NCI-H1436 (cell line): ENCODE measurements at places on chromosomes 13 and 19.

DNA sequence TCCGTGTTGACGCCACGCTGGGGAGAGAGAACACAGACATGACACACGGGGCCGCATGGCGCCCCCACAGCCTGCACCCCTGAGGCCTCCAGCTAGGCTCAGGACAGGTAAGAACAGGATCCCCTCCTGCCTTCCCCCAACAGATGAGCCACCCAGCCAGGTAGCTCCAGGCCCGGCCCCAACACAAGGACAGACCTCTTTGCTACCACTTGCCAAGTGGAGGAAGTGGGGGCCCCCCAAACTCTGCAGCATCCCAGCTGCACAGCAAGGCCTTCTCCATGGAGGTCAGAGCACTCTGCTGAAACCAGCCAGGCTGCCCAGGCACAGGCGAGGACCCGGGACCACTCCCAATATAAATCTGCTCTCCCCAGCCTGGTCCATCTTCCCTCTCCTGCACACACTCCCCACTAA, 31.5 kb downstream of the PEPD start:
- DNase-seq = no peak

- no peak for DNase-seq
These were observed 85.2 kb downstream of the FOXO1 start for GRCh38 chr13:40581277-40581579.

DNA sequence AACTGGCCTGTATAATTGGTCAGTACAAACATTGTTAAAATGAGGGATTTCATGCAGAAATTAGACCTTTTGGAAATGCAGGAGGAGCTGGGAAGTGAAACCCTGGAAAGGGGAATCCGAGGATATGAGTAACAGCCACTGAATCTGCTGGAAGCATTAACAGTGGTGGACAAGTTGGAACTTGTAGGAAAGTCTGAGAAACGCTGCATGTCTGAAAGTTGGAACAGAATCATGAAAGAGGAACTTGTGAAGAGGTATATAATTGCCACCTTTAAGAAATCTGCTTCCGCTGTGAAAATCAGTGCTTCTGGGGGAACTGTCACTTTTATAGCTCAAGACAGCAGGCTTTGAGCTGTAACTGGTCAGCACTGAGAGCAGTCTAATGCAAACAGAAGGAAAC, 716.5 kb upstream of the PRR20A start:
- DNase-seq = no peak

- no peak for DNase-seq
These were observed 22.5 kb downstream of the NKPD1 start for GRCh38 chr19:45138303-45138751.

GRCh38 chr19:39152066-39152465, 26.5 kb downstream of the PAK4 start:
- DNase-seq = no peak

DNA sequence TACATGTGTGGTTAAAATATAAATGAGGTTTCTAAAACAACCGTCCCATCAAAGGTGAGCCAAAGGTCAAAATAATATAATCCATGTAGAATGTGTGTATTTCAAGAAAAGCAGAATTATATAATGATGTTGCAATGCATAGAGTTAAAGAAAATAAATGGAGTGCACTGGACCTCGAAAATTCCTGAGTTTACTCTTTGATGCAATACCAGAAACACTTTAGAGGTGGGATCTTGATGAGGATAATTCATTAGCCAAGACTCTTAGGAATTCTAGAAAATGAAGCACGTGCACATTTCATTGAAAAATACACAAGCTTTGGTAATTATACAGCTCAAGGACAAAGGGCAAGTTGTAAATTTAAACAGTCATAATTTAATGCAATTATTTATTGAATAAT, 508.9 kb upstream of the ARGLU1 start:
- DNase-seq = no peak

DNA sequence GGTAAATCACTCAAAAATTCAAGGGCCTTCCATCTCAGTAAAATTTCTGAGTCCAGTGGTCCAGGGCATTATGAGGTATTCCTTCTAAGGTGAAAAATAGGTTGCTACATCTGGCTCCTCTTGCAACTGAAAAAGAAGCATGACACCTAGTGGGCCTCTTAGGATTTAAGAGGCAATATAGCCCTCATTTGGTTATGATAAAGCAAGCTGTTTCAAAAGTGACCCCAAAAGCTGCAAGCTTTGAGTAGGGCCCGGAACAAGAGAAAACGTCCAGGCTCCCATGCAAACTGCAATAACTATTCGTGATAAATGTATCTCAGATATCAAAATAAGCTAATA, 1910.2 kb upstream of the PRR20A start:
- DNase-seq = no peak
